Right renal cortex interstitium (tissue), 3 donors: ENCODE measurements at places on chromosomes 7 and 10.

DNA sequence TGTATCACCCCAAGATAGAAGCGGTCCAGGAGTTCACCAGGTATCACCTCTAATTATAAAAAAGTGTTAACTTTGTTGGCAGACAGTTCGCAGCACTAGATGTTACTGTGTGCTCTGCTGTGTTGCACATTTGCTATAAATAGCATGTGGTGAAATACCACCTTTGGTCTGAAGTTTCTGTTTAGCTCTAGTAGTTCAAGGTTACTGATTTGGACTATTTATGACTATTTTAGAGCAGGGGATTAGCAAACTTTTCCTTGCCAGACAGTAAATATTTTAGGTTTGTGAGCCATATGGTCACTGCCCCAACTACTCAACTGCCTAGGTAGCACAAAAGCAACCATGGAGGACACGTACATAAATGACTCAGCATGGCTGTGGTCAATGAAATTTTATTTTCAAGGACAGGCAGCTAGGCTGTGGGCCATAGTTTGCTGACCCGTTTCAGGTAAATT is 16.5 kb downstream of the DENND10 start:
- no peak for DNase-seq

DNA sequence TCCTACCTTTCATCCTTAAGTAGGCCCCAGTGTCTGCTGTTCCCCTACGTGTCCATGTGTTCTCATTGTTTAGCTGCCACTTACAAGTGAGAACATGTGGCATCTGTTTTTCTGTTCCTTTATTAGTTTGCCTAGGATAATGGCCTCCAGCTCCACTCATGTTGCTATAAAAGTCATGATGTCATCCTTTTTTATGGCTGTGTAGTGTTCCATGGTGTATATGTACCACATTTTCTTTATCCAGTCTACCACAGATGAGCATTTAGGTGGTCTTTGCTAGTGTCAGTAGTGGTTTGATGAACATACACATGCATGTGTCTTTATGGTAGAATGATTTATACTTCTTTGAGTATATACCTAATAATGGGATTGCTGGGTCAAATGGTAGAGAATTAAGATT is 146.2 kb upstream of the SLC26A5 start:
- DNase-seq: no peak

DNA sequence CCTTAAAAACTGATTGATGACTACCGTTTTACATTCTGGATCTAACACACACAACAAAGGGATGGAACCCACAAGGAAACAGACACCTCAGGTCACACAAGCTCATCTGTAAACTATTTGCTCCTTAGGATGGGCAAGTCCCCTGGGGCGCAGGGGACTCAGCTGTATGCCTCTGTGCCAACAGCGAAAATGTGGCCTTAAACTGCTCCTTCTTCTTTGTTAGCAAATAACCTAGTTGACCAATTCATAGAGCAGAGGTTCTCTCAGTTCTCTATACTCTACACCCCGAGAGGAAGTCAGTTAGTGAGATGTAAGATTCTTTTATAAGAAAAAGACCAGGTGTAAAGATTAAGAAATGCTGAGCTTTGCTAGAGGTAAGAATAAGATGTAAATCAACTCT is 181.9 kb upstream of the PRSS58 start:
- no peak for DNase-seq

- DNase-seq: no peak
Observed at GRCh38 chr10:130202984-130203621, 66.9 kb downstream of the GLRX3 start.

DNA sequence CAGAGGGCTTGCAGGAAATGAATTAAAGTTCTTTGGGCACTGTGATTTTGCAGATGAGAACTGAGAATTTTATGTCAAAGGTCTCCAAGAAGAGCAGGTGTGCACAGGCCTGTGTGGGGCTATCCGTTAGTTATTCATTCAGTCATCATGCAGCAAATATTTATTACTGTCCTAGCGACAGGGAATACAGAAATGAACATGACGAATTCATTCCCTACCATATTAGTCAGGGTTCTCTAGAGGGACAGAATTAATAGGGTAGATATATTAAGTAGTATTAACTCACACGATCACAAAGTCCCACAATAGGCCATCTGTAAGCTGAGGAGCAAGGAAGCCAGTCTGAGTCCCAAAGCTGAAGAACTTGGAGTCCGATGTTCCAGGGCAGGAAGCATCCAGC is 2.9 kb upstream of the MMP21 start:
- DNase-seq: no peak

- no peak for DNase-seq
Observed at GRCh38 chr10:22335173-22335933, 9.9 kb upstream of the SPAG6 start.

DNA sequence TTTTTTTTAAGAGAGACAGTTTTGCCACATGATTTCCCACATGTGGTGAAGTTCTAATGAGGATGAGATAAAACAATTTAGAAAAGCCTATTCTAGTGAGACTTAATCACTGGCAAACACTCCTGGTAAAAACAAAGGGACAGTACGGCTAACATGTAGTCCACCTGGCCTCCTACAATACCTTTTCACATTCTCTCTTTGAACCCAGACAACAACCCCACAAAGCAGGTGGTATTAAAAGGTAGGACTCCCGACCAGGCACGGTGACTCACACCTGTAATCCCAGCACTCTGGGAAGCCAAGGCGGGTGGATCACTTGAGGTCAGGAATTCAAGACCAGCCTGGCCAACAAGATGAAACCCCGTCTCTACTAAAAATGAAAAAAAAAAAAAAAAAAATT is 12.4 kb downstream of the PARD3 start:
- no peak for DNase-seq

GRCh38 chr10:50538555-50539398 is 85.0 kb downstream of the SGMS1 start:
- DNase-seq: no peak

- DNase-seq: no peak
Observed at GRCh38 chr7:131521651-131522163, 34.7 kb downstream of the PODXL start.

- DNase-seq: no peak
Observed at GRCh38 chr10:127452568-127452967, 96.5 kb upstream of the NPS start.

- no peak for DNase-seq
Observed at GRCh38 chr10:43238462-43238861, 28.4 kb downstream of the RASGEF1A start.

- no peak for DNase-seq
Observed at GRCh38 chr10:30169342-30169741, 110.0 kb upstream of the JCAD start.

GRCh38 chr10:11098666-11099065 is 81.0 kb downstream of the CELF2 start:
- no peak for DNase-seq

DNA sequence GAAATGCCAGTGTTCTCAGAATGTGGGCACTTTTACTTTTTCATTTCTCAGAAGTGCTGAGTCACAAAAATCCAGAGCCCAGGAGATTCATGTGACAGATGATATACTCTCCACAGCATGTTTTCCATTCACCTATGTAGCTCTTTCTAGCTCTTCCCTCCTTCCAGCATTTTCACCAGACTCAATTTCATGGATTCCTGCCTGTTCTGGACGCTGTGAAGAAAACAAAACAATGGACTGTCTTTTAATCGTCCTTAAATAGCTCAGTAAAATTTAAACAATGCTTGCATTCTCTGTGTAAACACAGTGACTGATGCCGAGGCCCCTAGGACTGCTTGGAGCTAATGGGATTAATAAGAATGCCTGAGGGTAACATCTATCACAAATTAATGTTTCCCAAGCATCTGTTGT is 25.5 kb downstream of the ZNF713 start:
- DNase-seq: no peak

- DNase-seq: no peak
Observed at GRCh38 chr10:30384701-30385201, 35.7 kb upstream of the MTPAP start.

GRCh38 chr10:50316695-50317648 is 65.7 kb upstream of the ASAH2 start:
- no peak for DNase-seq

DNA sequence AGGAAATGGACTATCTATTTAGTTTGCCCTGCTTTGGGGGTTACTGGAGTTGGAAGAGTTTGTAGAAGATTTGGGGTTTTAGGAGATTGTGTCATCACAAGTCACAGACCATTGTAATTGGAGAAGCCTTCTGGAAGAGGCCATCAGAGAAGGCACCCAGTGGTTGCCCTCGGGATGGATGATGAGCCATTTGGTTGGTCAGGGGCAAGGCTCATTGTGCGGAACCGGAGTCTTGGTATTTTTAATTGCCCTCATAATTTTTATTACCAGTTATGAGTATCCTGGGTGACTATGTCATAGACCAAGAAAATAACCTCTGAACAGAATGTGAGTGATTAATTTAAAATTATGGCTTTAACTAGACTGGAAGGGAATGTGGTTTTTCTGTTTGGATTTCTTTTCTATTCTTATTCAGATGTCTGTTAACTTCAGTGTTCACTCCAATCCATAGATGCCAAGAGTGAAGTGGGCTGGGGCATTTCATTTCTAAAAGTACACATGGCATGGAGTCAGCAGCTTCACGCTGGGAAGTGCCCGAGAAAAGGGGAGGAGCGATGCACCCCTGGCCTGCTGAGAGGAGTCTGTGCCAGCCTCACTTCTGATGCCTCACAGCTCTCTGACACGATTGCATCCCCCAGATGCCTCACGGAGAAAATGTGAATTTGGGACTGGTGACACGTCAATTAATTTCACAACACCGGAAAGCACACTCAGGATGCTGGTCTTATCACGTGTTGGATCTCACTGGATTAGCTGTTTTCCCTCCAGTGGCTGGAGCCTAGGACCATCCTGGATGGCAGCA is 225.6 kb upstream of the IGFBP3 start:
- no peak for DNase-seq

DNA sequence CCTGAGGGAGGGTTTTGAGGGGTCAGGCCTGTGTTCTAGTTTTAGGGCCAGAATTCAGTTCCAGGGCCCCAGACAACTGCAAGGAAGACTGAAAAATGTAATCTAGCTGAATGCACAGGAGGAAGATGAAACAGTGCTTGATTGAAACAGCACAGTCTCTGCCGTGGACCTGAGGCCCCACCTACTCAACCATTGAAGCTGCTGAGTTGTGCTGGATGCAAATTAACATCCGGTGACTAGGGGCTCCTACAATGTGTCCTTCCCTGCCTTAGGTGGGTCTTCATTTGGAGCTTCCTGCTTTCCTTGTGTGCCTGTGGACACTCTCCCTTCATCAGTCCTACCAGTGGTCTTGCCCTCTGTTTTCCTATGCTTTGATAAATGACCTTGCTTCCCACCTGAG is 5.7 kb downstream of the GLRX3 start:
- no peak for DNase-seq

DNA sequence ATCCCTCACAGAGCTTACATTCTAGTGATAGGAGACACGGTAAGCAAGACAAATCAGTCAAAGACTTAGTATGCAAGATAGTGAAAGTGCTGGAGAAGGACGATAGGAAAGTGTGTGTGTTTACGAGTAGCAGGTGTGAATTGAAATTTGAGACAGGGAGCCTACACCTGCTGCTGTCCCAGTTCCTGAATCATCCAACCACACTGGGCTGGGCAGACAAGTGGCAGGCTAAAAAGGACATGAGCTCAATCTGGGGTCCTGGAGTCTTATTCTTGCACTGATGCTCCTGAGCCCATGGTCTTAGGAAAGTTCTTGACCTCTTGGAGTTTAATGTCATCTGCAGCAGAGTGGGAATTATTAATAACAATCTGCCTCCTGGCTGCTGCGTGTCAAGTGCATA is 16.2 kb downstream of the RBP3 start:
- DNase-seq: no peak

DNA sequence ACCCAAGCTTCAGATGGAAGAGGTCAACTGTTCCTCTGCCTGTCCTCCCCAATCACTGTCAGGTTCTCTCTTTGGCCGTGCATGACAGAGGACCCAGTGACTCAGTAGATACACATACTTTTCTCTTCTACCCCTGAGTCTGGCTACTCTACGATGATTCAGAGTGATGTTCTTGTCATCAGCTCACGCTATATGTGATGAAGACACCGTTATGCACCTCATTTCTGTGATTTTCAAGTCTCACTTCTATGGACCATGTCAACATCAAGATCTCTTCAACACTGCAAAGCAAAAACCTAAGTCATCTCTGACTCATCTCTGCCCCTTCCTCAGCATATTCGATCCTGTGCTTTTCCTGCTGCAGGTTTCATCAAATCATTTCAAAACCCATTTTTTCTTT is 76.6 kb upstream of the DGKI start:
- no peak for DNase-seq

- DNase-seq: no peak
Observed at GRCh38 chr7:32871624-32872371, 19.8 kb downstream of the KBTBD2 start.

- peak; percentile 86 for DNase-seq
Observed at GRCh38 chr7:102464577-102465280, at the start of the genes ALKBH4 and LRWD1. TSS of gene ALKBH4 (minus strand) at chr7:102464863. CDS start at chr7:102464836, 27 bp downstream. TSS of gene LRWD1 (plus strand) at chr7:102464984. CDS start at chr7:102465081, 97 bp downstream.

- DNase-seq: no peak
Observed at GRCh38 chr7:45524445-45524844, 49.7 kb upstream of the ADCY1 start.

GRCh38 chr10:103795634-103796270 is 59.6 kb downstream of the SH3PXD2A start:
- no peak for DNase-seq

DNA sequence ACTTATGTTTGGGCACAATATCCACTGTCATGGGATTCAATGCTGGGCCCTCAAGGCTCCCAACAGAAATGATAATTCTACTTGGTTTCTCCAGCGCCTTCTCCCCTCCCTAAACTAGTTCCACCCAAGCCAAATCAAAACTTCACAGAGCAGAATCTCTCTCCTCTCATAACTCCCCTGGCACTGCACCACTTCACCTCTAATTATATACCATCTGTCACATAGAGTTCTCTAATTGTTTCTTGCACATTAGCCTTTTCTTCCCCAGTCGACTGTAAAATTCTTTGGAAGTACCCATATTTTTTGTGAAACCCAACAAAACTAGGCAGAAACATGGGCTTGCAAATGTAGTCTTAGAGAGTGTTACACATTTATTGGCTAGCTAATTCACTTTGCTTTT is 8.1 kb downstream of the SGMS1 start:
- no peak for DNase-seq

DNA sequence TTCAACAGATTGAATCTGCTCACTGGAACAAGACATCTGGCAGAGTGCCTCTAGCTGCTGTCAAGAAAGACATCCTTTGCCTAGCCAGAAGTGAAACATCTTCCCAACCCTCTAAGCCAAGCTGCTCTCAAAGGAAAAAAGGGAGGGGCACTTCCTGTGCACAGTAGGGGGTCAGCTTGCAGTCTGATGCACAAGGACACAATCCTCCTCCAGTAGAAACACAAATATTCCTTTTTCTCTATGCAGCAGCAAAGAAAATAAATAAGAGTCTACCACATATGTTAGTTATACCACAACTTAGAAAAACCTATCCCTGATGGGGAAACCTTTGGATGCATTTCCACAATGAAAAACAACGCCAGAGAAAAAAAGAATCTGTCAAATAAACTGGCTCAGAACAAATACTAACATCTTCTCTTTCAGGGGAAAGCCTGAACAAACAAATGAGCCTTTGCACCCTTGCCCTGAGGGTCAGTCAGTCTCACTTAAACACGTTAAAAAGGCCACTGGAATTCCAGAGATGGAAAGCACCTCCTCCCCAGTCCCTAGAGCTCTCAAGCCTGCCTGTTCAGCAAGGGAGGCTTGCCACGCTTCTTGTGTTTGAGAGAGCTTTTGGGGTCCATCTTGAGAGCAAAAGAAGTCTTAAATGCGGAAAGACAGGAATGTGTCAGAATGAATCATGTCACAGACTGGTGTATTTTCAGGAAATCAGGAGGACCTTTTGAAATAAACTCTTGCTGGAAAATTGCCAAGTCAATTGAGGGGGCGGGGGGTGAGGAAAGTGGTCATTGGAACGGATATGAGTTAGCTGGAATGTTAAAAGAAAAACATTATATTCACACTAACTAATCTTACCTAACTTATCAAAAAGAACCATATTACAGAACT is 7.5 kb downstream of the LAMB1 start:
- DNase-seq: no peak

GRCh38 chr7:31043051-31043471 is 9.0 kb upstream of the ADCYAP1R1 start:
- no peak for DNase-seq
